HEK293T (cell line): ENCODE measurements at places on chromosomes 7 and 10.

DNA sequence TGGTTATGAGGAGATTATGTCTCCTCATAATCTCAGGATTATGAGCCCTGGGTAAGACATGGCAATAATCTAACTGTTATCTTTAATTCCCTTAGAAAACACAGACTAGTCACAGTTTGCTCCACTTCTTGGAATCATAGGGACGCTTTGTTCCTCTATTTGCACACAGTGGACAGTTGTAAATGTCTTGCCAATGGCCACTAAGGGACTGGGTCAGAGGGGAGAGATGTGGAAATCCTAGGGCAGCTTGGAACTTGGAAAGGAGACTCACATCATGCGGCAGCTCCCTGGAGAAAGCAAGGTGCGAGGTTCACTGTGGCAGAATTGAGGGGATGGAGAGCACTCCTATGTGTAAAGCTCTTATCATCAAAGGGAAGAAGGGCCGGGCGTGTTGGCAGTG, 266.1 kb downstream of the PRPF18 start:
- no peak for DNase-seq

DNA sequence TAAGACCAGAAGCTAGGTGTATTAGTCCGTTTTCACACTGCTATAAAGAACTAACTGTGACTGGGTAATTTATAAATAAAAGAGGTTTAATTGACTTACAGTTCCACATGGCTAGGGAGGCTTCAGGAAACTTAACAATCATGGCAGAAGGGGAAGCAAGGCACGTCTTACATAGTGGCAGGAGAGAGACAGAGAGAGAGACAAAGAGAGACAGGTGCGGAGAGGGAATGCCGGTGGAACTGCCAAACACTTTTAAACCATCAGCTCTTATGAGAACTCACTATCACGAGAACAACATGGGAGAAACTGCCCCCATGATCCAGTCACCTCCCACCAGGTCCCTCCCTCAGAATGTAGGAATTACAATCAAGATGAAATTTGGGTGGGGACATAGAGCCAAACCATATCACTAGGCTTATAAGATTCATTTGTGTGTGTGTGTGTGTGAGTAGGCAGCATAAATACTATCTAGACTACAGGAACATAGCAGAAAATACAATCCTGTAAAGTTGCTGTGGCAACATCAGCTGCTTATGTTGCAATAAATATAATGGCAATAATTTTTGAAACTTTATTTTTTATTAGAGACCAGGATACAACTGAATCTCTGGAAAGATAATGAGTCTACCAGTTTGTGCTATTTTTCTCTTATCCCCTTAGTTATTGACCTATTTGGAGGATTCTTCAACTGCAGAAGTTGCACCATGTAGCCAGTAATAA, 77.1 kb downstream of the NRF1 start:
- no peak for DNase-seq

DNA sequence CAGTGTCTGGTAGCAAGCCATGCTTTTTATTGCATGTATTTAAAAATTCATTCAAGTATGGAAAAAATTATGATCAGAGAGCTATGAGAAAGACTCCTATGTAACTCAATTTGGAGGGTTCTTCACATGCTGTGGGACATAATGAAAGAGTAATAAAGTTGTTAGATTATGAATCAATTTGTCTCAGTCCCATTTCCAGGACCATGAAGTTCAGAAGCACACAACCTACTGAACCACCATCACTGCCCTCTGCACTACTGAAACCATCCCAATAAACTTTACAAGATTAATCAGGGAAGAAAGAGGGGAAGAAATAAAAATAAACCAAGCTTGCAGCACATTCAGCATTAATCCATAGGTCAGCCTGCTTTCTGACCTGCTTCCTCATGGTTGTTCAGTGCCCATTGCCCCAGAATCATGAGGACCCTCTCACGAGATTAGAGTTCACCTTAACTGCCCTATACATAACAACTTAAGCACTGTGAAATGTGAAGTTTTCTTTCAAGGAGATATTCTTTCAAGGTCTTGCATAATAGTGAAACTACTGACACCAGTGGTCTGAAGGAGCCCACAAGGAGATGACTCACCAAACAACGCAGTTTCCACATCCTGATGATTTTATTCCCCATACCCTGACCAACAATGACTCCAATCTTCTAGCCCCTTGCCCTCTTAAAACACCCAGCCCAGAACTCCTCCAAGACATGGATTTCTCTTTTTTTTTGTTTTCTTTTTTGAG, 171.5 kb upstream of the ADCY1 start:
- no peak for DNase-seq

DNA sequence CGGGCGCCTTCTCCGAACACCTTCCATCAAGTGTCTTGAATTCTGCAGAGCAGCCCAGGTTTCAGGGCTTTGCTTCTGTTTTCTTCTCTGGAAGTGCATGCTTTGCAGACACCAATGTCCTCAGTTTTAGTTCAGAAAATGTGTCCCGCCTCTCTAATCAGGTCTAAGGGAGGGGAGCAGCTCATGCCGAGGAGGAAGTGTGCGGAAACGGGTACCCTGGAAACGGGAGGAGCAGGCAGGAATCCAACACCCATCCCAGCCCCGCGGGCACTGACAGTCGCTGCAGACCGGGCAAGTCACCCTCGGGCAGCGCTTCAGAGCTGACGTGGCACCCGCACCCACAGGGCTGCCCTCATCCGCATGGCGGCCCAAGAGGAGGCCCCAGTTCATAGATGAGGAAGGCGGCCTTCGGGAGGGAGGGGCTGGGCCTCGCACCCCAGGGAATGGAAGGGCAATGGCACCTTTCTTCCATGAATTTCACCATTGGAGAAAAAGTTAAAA, 338.7 kb downstream of the DNAJB6 start:
- DNase-seq: no peak

GRCh38 chr10:50635286-50635685, 11.5 kb upstream of the SGMS1 start:
- DNase-seq: no peak

DNA sequence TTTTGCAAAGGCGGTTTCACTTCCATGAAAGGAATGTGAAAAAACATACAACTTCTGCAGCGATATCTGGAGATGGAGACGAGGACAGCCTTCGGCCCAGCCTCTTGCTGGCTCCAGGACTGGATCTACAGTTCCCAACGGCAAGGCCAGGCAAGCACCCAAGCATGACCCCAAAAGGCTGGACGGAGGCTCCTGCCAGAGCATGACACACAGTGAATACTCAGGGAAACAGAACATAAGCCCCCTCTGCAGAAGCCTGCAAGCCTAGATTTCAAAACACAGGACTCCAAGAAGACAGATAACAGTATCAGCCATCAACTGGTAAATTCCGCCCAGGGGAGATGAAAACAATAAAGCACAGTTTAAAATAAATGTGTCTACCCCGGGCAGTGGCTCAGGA, 3.3 kb upstream of the LRRC27 start:
- no peak for DNase-seq

DNA sequence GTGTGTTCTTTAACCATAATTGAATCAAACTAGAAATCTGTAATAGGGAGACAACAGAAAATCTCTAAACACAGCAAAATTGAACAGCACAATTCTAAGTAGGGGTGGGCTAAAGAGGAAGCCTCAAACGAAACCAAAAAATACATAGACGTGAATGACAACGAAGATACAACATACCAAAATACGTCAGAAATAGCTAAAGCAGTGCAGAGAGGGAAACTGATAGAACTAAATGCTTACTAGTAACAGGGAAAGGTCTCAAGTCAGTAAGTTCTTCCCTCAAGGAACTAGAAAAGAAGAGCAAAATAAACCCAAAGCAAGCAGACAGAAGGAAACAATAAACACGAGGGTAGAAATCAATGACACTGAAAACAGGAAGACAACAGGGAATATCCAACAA, 19.1 kb downstream of the RPP38 start:
- DNase-seq: no peak

DNA sequence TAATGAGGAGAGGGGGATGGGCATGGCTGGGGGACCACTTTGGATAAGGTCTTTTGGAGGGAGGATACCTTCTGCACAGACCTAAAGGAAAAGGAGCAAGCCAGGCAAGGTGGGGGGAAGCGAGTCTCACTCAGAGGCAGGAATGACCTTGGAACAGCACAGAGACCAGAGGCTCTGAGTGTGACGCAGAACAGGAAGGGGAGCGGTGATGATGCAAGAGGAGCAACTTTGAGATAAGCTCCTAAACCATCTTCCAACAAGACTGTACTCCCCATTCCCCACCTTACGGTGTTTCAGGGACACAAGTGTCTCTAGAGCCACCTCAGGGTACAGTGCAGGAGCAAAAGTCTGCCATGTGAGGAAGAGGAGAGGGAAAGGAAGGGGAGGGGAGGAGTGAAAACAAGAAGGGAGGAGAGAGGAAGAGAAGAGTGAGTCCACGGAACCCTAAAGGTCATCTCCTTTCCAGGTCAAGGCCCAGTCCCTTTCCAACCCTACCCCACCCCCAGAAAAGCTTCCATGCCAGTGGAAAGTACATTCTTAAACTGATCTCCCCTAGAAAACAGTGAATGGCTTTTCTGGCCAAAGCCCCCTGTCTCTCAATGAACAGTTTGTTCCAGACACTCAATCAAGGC, 54.1 kb downstream of the JAZF1 start:
- DNase-seq: no peak

DNA sequence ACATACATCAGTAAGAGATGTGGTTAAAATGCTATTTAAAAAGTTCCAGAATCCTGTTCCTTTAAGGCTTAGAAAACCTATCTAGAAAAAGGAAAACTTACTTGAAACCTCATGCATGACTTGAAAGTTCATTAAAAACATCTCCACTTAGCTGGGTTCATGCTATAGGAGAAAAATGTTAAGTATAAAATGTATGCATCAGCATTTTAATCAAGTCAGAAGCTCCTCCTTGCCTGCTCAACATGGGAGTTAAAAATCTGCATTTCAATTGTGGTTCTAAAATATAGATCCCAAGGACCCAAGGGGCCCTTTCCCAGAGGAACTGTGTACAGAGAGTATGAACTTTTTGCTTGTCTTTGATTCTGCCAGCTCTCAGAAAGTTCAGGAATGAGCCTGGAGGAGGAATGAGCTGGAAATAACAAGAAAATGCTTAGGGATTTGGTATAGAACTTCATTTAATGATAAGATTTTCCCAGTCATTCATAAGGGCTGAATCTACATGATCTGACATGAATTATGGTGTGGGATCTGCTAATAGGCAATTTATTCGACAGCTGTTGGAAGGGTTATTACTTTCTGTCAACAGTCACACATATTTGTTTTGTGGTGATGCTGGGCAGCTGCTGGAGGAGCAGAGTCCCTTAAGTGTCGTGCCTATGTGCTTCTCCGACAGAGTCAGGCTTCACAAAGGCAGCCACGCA, 85.6 kb upstream of the MTPN start:
- DNase-seq: no peak

- DNase-seq: no peak
Observed at GRCh38 chr7:22005151-22005550, 59.5 kb upstream of the CDCA7L start.

DNA sequence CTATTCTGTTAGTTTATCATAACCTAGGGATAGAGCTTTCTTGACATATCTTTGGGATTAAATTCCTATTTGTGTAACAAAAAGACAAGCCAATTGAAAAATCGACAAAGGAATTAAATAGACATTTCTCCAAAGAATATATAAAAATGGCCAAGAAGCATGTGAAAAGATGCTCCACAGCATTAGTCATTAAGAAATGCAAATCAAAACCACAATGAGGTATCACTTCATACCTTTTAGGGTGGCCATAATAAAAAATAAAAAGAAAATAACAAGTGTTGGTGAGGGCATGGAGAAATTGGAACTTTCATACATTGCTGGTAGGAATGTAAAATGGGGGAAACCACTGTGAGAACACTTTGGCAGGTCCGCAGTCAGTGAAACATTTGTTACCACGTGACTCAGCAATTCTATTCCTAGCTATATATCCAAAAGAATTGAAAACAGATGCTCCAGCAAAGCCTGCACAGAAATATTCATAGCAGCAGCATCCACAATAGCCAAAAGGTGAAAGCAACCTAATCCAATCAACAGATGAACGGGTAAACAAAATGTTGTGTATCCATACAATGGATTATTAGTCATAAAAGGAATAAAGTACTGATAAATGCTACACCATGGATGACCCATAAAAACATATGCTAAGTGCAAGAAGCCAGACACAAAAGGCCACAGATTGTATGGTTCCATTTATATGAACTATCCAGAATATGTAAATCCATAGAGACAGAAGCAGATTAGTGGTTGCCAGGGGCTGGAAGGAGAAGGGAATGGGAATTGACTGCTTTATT, 20.5 kb downstream of the SPAG6 start:
- no peak for DNase-seq

DNA sequence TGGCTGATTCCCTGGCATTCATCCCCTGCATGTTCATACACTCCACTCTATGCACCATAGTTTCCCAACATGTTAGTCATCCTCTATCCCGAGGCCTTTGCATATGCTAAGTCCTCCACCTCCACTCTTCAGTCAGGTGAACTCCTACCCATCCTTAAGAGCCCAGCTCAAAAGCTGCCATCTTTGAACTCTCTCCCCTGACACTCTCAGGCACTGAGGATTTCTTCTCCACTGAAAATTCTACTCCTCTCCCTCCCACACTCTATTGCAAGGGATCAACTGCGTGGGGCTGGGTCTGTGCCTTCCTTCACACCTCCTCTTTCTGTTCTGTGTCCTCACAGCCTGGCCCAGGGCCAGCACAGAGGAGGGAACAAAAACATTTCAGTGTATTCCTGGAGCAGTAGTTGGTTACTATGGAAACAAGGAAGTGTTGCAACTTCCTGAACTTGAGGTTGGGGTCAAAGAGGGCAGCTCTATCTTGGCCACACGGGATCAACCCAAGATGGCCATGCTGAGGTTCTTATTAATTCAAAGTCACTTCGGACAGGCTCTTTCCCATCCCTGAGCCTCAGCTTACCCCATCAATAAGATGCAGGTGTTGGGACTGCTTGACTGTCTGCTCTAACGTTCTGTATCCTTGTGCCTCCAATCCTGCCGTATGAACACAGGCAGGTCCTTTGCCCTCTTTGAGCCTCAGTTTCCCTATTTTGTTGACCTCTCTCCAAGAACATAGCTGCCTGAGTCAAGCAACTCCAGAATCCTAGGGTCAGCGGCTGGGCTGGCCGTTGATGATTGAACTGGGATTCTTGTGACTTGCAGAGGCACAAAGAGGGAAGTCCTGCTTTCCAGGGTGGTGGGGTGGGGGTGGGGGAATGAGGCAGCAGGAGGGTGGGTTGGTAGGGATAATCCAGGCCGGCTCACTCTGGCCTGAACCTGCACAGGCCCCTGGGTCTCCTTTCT, 15.5 kb downstream of the ZMIZ1 start:
- peak; percentile 16 for DNase-seq

- DNase-seq: no peak
Observed at GRCh38 chr7:150952331-150953050, 25.6 kb downstream of the KCNH2 start.

DNA sequence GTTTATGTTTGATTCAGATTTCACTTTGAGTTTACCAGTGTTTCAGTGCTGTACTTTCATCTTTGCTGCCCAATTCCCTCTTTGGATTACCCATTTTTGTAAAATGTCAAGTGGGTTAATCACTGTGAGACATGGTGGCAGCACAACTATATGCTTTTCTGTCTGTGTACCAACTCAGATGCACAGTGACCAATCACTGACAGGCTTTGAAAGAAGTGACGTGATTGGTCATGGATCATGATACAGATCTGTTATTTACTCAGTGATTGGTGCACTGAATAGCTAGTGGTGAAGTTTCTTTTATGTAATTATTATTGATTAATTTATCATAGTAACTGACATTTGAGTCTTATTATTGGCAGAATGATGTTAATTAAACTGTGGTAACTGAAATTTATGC, 126.9 kb downstream of the SDK1 start:
- no peak for DNase-seq
